Kidney epithelial cell (primary cell): ENCODE measurements at places on chromosomes 1 and 21.

- no peak for DNase-seq
These were observed 344.1 kb upstream of the GREM2 start for GRCh38 chr1:240956020-240956419.

- no peak for DNase-seq
These were observed 17.8 kb downstream of the SLAMF7 start for GRCh38 chr1:160756849-160757201.

DNA sequence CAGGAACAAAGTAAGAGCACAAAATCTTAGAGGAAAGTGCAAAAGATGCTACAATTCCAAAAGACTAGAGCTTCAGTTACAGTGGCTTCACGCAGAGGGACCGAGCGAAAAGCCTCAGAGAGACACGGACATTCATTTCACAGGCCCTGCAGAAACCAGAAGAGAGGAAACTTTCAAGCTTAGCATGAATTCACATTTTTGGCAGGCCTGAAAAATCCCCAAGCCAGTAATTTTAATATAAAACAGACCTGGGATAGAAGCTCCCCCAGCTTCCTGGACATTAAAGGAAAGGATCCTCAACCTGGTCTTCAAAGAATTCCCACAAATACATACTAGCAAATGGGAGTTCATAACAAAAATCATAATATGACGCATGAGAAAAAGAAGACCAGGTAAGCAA is 66.2 kb downstream of the HSF2BP start:
- DNase-seq, result no peak

DNA sequence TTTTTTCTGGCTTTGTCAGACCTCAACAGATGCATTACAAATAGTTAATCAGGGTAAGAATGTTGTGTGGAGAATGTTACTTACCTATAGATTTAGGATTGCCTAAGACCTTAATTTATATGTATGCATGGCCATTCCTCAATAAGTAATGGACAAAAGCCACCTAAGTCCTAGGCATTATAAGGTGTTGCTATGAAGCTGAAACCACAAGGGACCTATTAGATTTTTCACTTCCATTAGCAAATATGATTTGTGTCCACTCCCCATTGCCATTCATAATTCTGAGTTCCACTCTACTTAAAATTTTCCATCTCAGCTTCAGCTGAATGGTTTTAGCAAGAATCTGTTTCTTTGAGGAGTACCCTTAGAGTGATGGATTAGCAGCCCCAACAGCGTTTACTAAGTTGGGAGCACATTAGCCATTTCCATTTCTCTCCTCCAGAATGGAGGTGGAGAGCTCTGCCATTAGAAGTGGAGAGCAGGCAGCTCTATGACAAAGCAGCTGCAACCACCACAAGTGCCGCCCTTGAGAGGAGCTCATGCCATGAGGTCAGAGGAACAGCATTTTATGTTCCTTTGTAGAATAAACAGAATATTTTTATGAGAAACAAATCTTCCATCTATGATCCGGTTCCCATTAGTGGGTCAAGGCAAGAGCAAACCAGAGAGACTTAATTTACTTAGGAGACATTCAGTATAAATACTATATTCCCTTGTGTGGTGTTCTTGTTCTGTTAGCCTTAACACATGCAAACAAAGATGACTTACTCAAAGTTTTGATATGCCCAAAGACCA is 28.9 kb upstream of the C1orf87 start:
- no peak for DNase-seq

DNA sequence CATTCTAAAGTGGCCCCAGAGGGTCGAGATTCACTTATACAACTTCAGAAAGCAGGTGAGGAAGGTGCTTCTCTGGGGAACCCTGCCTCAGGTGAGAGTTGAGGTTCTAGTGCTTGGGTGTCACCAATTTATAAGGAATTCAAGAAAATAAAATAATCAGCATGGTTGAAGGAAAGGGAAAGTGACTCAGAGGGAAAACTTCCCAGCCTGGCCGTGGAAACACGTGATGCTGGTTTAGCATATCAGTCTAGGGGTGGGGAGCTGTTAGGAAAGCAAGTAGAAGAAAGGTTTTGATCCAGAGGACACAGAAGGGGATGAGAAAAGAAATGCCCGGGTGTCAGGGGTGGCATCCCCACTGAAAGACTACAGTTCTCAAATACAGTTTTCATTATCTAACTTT is 37.7 kb upstream of the TMEM125 start:
- no peak for DNase-seq

- peak; percentile 45 for DNase-seq
These were observed 10.8 kb upstream of the ASCL5 start for GRCh38 chr1:201137579-201138310.

GRCh38 chr1:115976062-115976920 is at the start of gene SLC22A15:
Gene SLC22A15, plus strand, starts transcription at chr1:115976513. Its CDS starts 115 bp downstream, at chr1:115976628.
- no peak for DNase-seq

DNA sequence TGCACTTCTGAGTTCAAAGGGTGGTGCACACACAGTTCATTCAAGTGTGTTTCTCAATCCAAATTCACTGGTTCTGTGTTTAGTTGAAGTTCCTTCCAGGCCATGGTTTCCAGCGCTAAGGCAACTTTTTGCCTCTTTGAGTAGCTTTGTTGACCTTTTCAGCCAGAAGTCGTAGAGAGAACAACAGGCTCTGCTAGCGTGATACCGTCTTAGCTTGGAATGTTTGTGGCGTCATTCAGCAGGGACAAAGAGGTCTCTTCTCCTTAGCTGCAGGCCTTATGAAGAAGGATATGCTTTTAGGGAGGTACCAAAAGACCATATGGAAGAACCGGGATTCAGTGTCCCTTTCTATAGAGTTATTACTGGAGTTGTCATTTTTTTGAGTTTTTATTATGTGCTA is 65.7 kb downstream of the CNIH3 start:
- no peak for DNase-seq

GRCh38 chr1:210850556-210850955 is 283.4 kb downstream of the KCNH1 start:
- no peak for DNase-seq

DNA sequence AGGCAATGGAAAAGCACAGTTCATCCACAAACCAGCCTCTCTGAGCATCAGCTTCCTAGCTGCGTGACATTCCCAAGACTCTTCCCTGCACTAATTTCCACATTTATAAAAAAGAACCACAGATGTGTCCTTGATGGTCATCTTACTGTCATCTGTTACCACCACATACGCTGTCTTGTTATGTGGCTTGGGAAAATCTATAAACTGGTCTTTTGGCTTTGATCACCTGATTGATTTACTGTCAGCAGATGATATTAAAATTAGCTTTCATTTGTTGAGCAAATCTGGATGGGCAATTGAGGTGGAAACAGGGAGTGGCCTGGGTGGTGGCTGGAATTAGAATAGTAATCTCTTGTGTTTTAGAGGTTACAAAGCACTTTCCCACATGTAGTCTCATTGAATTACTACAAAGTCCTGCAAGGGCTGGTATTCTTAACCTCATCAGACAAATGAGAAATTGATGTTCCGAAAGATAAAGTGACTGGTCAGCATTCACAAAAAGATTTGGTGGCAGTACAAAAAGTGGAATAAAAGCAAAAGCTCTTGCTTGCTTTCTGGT is 231.7 kb upstream of the SGIP1 start:
- DNase-seq, result no peak

GRCh38 chr1:38210021-38210894 is 163.7 kb upstream of the POU3F1 start:
- DNase-seq, result no peak

- DNase-seq, result no peak
These were observed 17.4 kb downstream of the PTTG1IP start for GRCh38 chr21:44856131-44856530.

- DNase-seq, result no peak
These were observed 93.0 kb downstream of the SIM2 start for GRCh38 chr21:36791695-36792470.
